Peyer's patch (tissue), 4 donors: ENCODE measurements at places on chromosomes 4 and X. TPM values are rescaled to one million over a fixed set of nuclear protein-coding genes. Genes with fewer than 3 reads are reported as not detected.
A peak's percentile ranks its signal among the peaks of the same experiment; 100 is the strongest.

GYPB gene
- not detected for total RNA-seq

CNGA1 gene
- total RNA-seq: not detected

HELT gene
- total RNA-seq: not detected

STBD1 gene
- 72.9 TPM for total RNA-seq

IL9R gene
- total RNA-seq: 7.8 TPM

SLC10A4 gene
- total RNA-seq: not detected

HS3ST1 gene
- 1.3 TPM for total RNA-seq

GNRHR gene
- total RNA-seq: not detected

PF4V1 gene
- total RNA-seq: not detected

DNA sequence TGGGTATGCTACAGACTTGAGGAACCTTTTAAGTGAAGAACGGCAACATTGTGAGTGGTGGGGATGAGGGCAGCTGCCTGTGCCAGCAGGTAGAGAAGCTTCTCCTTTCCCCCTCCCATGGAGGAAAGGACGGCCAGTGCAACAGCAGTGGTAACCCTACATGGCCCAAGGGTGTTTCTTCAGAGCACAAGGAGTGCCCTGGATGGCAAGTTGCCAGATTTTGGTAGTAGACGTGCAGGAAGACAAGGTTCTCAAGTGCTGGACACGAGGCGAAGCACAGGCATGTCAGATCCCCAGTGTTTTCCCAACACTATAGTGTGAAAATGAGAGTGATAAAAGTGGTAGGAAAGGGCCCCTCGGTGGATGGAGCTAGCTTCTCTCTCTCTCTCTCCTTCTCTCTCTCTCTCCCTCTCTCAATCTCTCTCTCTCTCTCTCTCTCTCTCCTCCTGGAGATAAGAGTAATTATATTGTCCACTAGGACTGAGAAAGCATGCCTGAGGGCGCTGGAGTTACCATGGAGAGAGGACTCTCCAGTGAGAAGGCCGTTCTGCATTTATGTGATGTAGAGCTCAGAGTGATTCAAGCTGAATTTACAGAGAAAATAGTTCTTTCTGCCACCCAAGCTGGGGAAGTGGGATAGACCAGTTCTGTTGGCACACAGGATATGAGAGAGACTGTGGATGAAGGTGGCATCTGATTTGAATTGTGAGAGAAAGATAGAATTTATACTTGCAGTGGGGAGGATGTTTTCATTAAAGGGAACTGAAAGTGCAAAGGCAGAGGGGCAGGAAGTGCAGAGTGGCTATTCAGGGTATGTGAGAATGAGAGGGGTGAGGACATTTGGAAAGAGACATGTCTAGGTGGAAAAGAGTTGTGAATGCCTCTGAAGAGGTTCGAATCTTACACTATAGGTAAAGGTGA, 25.7 kb upstream of the TRPC3 start:
- DNase-seq: peak; percentile 22

DNA sequence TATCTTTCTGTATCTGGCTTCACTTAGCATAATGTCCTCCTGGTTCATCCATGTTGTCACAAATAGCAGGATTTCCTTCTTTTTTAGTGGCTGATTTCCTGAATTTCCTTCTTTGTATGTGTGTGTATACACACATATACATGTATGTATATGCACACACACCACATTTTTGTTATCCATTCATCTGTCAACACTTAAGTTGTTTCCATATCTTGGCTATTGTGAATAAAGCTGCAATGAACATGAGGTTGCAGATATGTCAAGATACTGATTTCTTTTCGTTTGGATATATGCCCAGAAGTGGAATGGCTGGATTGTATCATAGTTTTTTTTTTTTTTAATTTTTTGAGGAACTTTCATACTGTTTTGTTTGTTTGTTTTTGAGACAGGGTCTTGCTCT, 76.2 kb downstream of the WNK3 start:
- DNase-seq: no peak

- no peak for DNase-seq
These were observed 52.8 kb downstream of the LCORL start for GRCh38 chr4:17968721-17969120.

DNA sequence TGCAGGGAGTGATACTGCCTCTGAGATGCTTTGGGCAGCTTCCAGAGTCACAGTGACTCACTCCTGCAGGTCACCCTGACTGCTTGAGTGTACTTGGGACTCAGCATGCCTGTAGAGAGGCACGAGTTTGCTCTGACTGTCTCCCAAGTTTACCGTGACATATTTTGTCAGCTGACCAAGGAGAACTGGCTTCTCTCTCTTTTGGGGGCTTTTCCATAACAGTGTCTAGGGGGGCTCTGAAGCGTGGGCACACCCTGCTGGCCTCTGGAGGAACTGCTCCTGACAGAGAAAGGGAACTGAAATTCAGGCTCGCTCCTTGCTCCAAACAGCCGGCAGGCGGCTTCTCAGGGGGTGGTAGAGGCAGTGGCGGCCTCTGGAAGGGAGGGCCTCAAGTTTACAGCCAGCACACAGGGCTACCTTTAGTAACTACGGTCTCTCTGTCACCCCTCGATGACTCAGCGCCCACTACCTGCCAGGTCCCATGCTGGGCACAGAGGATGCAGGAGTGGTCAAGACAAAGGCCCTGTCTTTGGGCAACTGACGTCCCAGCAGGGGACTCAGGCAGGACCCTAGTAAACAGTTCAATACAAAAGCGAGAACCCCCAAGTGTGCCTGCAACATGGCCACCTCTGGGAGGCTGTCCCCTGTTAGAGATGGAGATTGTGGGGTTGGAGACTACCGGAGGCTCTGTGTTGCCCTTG, 17.8 kb downstream of the ZNF185 start:
- DNase-seq: no peak

DNA sequence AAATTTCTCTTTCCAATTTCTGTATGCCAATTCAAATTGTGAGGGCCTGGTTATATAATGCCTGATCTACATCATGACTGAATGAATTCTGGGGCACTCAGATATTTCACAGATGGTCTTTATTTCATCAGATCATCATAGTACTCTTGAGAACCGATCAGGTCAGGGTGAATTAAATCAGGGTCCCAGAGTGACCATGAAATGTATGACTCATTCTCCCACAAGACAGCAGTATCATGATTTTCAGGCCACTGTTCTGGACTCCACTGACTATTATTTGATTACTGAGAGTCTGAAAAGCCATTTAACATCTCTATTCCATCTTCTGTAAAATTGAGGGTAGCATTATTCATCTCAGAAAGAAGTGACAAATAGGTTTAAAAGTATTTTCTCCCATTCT, 471.5 kb downstream of the ADGRL3 start:
- DNase-seq: no peak

- peak; percentile 29 for DNase-seq
These were observed 69.8 kb downstream of the GAB1 start for GRCh38 chr4:143406523-143406922.

DNA sequence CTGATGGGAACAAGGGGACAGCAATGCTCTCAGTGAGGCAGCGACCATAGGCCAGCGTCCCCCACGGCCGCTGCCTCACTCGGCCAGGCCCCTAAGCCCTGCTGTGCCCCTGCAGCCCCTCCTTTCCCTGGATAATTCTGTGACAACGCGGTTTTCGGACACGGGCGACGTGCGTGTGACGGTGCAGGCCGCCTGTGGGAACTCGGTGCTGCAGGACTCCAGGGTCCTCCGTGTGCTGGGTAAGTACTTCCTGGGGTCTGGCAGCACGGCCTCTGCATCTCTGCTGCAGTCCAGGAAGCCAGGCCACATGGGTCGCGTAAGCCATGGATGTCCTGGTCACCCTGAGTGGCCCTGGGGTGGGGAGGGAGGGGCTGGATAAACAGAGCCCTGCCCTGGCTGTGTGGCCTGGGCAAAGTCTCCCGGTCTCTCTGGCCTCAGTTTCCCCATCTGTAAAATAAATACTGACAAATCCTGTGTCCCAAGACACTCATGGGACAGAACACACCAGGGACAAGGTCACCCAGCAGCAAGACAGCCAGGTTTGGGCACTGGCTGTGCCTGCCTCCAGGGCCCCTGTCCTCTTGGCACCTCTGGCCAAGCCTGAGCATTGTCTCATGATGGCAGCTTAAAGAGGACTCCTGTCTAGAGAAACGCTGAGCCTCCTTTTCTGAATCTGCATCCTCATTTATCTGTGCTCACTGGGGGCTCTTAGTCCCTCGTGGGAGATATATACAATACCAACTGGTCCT, 212.8 kb downstream of the AFAP1 start:
- no peak for DNase-seq

DNA sequence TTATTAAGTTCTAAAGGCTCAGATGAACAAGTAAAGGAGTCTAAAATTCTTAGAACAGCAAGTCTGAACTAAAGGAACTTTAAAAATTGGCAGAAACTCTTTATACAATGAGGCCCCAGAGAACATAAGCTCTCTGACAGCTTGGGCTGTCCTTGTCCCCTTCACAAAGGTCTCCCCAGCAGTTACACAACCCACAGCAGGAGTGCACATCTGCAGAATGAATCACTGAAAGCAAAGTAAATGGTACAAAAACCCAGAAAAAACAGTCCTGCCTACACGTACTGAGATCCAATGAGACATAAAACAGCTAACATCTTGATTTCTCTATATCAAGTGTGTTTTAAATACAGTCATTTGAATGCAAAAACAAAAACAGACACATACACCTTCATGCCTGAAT, 18.7 kb downstream of the RBBP7 start:
- no peak for DNase-seq

DNA sequence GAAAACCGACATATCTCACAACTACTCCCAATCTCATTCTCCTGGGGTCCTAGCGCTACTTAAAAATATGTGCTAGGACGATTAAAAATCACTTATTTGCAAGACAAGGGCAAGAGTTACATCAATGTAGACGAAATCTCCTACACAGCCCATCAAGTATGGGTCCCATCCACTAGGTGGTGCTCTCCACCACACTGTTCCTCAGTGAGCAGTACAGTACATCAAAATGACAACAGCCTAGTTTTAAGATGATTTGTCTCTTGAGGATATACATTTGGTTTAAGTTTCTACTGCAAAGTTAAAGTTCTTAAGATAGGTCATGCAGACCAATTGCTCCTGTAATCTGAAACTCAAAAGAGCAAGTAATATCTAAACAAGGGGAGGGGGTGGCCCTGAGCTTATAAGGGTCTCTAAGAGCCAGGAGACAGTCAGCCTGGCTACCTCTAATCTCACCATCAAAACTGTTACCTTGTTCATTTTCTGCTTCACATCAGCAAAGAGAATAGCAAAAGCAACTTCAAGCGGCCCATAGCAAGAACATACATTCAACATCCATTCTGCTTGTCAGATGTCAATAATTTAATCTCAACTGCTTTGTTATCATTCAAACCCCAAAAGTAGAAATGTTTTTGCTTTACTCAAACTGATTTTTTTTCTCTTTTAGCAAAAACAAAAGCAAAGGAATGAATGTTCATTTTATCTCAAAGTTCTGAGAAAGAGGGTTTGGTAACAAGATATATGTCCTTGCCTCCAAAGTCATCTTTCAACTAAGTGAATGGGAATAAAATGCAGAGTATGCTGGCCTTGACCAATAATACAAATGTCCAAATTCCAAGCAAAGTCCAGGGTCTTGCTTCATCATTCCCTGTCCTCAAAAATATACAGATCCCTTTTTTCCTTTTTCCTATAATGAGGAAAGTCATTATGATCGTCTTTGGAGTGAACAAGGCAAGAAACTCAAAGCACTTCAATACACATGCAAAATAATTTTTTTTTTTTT, 53.1 kb downstream of the STX18 start:
- peak; percentile 55 for DNase-seq

GRCh38 chr4:5385741-5386311, 322.5 kb downstream of the EVC2 start:
- DNase-seq: peak; percentile 68

DNA sequence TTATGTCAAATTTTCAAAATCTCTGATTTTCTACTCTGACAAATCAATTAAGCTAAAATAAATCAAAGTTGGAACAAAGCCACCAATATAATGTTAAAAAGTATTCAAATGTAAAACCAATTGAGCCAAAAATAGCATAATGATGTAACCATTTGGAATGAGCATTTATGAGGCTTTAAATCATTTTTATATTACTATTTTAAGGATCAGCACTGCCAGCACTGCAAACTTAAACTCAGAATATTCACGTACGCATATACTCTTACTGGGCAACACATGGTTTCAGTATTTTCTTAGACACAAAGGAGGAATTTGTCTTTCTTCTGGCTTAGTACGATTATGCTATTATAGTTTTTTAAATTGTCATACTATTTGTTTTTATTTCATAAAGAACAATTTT, 52.2 kb downstream of the AFAP1 start:
- no peak for DNase-seq

- DNase-seq: no peak
These were observed 5.5 kb downstream of the CAMK2D start for GRCh38 chr4:113756005-113756410.

DNA sequence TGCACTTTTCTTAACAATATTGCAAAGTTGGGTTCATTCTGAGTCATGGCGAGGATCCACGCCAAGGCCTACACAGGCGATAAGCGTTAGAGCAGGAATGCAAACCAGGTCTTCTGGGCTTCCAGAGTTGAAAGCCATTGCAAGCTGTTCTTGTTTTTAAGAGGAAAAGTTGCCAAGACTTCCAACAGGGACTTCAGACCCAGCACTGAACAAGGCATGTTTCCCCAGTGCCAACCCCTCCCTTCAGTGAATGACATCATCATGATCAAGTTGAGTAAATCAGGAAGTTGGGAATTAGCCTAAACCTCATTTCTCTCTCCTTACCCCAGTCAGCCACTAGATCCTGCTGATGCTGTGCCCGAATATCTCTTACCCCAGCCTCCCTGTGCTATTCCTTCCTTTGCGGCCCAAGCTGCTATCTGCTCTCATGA, 355.1 kb downstream of the HS3ST1 start:
- no peak for DNase-seq

DNA sequence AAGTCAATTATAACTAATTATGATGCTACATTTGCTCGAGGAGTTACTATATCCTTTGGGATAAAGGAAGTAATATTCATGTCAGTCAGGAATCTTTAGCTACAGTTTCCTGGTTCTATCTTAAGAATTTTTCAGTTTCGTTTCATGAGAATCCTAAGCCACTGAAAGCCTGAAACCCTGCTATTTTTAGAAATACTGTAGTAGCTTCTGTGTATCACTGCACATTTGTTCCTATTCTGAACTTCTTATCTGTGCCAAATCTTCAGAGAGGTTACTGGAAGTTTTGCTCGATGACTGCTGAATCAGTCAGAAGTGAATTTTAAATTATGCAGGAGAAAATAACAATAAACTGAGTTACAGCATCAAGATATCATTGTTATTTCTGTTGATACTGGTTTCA, 249.2 kb downstream of the TENM3 start:
- DNase-seq: no peak

DNA sequence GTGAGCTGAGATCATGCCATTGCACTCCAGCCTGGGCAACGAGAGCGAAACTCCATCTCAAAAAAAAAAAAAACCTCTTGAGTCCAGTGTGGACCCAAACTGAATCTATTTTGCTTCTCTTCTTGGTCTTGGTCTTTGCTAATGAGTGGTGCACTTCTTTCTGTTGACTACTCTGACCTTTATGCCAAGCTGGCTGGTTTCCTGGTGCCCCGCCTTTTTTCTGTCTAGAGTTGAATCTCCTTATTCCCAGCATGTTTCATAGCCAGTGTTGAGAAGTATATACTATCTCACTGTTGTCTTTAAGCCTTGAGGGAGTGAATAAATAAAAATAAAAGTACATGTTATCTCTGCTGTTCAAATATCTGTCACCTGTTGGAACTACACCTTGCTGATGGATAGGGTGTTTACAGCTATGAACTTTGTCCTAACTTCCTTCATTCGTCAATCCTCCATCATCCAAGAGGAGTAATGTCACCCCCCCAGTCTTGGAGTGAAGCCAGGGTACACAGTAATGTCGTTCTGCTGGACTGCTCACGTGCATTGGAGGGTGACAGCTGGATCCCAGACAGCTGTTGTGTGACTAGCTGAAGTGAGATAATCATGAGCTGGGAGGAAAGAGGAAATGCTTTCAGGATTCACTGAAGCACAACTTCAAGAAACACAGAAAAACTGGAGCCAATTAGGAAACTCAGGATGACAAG, 99.3 kb upstream of the PRKG2 start:
- no peak for DNase-seq
